ENCODE measurements at places on chromosomes 5 and 9.

DNA sequence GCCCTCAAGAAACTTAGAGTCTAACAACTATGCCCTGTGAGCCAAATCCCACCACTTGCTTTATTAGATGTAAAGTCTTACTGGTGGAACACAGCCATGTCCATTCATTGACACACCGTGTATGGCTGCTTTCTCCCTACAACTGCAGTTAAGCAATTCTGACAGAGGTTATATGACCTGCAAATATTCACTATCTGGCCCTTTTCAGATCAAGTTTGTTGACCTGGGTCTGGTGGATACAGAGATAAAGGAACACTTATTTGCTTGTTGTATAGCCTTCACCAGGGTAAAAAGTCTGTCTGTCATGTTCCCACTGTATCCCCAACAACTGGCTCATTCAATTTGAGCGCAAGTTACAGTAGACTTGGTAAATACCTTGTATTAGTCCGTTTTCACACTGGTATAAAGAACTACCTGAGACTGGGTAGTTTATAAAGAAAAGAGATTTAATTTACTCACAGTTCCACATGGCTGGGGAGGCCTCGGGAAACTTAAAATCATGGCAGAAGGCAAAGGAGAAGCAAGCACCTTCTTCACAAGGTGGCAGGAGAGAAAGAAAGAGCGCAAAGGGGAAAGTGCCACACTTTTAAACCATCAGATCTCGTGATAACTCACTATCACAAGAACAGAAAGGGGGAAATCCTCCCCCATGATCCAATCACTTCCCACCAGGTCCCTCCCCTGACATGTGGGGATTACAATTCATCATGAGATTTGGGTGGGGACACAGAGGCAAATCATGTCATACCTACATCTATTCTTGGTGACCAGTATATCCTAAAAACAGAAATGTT lies 27.9 kb downstream of the DEPDC1B start:
- DNase-seq = no peak

DNA sequence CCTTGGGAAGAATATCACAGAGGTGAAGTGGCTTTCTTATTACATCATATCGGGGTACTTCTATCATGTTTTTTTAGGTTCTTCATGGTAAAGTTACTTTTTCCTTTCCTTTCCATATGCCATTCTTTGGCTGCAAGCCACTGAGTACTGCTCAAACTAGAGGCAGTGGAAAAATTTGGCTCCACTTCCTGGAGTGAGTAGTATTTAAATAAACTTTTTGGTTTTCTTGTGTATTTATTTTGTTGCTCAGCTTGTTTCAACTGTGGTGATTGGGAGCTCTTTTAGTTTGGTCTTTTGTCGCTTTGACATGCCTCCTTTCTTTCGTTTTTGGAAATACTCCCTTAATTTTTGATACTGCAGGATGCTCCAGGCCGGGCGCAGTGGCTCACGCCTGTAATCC lies 69.8 kb downstream of the WDR70 start:
- DNase-seq = peak; percentile 7

DNA sequence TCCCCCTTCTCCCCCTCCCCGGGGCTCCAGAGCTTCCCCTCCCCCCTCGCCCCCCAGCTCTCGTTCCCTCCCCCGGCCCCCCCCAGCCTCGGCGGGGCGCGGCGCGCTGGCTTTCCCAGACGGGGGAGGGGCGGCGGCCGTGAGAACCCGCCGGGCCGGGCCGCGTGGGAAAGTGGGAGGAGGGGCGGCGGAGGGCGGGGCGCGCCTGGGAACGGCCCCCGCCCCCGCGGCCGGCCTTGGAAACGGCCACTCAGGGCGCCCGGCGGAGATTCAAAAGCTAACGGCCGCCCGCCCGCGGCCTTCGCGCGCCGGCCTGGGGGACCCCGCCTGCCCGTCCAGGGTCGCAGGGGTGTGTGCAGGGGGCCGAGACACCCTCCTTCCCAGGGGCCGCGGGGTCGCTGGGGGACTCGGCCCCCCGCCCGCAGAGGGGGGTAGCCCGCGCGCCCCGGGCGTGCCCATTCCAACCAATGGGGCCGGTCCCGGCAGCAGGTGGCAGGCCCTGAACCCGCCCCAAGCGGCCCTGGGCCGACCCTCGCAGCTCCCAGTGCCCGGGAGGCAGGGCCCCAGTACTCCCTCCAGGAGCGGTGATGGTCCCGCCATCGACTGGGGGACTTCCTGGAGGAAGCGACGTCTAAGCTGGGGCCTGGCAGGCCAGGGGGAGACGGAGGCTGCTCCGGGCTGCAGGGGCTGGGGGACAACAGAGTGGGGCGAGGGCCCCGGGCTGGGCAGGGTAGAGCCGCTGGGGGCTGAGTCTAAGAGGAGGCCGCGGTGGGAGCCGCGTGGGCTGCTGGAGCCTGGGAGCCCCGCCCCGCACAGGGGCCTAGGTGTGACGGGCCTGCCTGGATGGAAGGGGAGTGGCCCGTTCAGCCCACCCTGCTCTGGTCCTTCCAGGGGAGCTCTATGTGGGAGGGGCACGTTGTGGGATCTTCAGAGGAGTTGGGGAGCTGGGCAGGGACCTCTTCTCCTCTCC lies 14.2 kb upstream of the NRARP start:
- DNase-seq = peak; percentile 79

DNA sequence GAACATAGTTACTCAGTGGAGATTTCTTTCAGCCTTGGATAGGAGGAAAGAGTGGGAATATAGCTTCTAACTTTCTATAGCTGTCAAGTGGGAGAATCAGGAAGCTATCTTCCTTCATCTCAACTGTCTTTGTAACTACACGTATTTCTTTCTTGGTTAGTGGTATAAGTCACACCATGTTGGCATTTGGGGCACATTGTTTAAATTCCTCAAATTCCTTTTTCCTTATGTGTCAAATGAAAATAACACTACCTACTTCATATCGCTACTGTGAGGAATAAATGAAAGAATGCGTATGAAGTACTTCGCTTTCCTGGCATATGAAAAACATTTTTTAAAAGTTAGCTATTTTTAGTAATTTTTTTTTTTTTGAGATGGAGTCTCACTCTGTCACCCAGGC lies 1082.5 kb upstream of the WWC1 start:
- no peak for DNase-seq

DNA sequence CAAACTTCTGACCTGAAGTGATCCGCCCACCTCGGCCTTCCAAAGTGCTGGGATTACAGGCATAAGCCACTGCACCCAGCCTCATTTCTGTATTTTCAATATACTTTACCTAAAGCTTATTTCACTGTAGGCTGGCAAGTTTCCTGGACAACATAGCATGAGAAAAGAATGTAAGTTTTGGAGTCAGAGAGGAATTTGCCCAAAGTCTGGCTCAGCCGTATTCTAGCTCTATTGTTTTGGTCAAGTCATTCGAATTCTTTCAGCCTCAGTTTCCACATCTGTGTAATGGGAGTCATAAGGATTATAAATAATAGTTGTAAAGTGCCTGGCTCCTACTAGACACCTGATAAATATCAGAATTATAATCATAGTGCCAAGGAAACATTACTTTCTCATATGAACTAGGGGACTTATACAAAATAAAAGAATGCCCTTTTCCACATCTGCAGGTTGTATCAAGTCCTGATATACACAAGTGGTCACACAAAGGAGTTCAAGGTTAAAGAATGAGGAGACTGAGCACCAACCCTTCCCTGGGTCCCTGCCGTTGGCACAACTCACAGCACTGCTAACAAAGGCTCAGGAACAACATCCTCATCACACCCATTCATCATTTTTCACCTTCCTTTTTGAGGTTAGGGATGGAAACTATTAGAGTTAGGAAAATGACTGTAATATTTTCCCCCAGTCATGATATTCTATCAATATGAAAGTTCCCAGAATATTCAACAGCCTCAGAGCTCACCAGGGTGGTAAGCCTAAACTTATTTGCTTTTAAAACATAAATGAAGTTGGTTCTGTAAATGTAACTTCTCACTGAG lies 34.6 kb upstream of the RAI14 start:
- DNase-seq = no peak

- no peak for DNase-seq
These were observed 97.6 kb downstream of the CDH10 start for GRCh38 chr5:24547132-24547531.

DNA sequence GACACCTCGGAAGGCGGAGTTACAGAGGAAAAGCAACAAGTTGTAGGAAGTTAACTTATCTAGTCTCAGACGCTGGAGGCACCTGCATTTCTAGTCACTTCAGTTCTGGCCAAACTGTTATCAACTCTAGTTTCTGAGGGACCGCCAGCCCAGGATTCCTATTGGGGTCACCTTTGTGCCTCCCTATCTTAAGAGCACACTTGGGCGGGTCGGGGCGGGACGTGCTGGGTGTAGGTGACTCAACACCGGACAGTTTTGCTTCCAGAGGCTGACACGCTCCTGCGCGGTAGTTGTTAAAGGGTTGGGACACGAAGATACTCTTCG lies 679 bp upstream of the KDM4C start:
- DNase-seq = peak; percentile 73

GRCh38 chr9:80085668-80086067 lies 513.9 kb downstream of the TLE4 start:
- no peak for DNase-seq

DNA sequence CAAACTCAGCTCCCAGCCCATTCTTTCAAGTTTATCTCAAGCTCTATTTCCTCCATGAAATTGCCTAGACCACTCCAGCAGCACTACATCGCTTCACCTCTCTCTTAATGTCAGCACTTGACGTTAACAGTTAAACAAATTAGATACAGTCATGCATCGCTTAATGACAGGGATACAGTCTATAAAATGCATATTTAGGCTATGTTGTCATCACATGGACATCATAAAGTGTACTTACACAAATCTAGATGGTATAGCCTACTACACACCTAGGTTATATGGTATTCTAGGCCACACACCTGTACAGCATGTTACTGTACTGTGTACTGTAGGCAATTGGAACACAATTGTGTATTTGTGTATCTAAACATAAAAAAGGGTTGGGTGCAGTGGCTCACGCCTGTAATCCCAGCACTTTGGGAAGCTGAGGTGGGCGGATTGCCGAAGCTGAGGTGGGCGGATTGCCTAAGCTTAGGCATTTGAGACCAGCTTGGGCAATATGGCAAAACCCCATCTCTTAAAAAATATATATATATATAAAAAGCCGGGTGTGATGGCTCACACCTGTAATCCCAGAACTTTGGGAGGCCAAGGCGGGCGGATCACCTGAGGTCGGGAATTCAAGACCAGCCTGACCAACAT lies 13.4 kb upstream of the PCSK5 start:
- DNase-seq = no peak

DNA sequence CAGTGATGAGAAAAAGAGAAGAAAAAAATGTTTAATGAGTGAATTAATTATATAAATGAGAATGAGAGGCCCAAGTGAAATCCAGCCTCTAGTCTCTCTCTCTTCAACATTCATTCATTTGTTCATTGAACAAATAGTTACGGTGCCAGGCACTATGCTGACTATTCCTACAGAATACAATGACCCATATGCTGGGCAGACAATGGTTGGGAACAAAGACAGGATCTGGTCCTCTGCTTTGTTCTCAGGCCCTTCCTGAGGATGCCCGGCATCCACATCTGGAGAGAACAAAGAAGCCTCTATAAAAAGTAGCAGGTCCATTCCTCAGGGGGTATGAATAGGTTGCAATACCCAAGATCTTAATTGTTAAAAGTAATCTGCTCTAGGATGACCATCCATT lies 6.9 kb downstream of the ADAM19 start:
- DNase-seq = no peak

GRCh38 chr5:368183-369084 lies 46.9 kb downstream of the AHRR start:
- DNase-seq = peak; percentile 97

GRCh38 chr9:130579738-130580463 lies 524 bp downstream of the FUBP3 start:
- peak; percentile 37 for DNase-seq

GRCh38 chr5:148491015-148491792 lies 107.4 kb downstream of the FBXO38 start:
- DNase-seq = no peak

All from hepatic stellate cell (primary cell).